Adrenal gland (tissue), 19 donors: ENCODE measurements at places on chromosomes 1 and 21. TPM values are rescaled to one million over a fixed set of nuclear protein-coding genes. Genes with fewer than 3 reads are reported as not detected.

- no peak for DNase-seq
Observed at GRCh38 chr1:33441088-33441745, 10.3 kb upstream of the PHC2 start.

DNA sequence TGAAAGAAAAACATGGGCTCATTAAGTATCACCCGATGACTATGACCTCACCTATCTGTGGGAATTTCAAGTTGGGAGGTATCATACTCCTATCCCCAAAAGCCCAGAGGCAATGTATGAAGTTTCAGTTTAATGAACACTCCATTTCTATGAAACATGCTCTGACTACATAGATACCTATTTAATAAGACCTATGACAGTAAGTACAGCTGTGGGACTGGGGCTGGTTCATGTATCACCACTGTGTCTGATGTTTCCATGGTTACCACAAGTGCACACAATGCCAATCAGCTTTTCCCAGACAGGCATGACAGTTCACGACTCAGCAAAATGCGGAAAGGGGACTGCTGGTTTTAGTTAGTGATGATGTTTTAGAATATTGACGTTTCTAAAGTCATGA is 167.7 kb downstream of the SIPA1L2 start:
- DNase-seq, result no peak

FCRL5 gene
- under 0.01 TPM for polyA plus RNA-seq

KRTAP13-2 gene
- polyA plus RNA-seq, result not detected
